D341Med (cell line): ENCODE measurements at places on chromosomes 6 and 20.

DNA sequence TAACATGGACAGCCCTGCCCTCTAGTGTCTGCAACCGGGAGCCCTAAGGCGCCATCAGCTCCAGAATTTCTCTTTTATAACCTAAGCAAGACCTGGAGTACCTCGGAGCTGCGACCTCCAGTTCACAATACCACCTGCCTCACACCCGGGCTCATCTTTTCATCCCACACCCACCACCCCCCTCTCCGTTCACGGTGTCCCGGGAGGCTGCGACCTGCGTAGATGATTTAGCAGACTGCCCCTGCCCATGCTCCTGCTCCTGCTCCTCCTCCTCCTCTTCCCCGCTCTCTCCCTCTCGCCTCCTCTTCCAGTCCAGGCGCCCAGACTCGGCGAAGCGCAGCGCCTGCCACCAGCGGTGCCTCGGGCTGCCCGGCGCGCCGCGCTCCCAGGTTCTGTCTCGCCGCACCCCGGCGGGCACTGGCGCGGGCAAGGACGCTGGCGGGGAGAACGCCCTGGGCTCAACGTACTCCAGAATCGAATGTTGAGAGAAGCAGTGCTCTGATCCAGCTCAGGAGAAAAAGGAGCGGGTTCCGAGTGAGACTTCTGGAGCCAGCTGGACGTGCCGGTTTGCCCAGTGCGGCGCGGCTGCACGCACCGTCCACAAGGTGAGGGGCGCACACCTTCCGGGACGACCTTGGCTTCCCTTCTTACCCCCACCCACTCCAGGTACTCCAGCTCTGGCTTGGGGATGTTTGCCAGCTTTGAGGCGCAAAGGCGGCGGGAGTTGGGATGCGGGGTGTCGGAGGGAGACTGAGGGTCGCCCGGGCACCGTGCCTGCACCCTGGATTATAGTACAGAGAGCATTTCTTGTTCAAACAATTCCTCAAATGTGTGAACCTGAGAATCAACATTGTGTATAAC lies at the start of gene HTR1E:
HTR1E (plus strand) TSS at position 310 of the 861 bp plus-strand sequence. CDS start 77,807 bp downstream, outside the sequence.
- DNase-seq, result peak; percentile 81

- DNase-seq, result peak; percentile 50
These were observed 31.7 kb upstream of the SCUBE3 start for GRCh38 chr6:35181933-35182612.

DNA sequence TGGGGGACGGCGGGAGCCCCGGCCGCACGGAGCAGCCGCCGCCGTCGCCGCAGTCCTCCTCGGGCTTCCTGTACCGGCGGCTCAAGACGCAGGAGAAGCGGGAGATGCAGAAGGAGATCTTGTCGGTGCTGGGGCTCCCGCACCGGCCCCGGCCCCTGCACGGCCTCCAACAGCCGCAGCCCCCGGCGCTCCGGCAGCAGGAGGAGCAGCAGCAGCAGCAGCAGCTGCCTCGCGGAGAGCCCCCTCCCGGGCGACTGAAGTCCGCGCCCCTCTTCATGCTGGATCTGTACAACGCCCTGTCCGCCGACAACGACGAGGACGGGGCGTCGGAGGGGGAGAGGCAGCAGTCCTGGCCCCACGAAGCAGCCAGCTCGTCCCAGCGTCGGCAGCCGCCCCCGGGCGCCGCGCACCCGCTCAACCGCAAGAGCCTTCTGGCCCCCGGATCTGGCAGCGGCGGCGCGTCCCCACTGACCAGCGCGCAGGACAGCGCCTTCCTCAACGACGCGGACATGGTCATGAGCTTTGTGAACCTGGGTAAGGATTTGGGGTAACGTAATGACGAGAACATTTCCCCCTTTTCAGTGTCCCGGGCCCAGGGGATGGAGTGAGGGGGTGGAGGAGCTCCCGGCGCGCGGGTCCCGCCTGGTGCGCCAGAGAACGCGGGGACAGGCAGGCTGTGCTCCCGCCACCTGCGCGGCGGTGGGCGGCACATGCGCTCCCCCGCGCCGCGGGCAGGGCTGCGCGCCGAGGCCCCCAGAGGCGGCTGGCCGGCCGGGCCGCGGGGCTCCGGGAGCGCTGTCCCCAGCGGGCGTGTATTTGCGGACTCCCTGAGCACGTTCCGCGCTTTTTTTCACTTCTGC lies 1.4 kb downstream of the BMP6 start:
- DNase-seq, result peak; percentile 67

DNA sequence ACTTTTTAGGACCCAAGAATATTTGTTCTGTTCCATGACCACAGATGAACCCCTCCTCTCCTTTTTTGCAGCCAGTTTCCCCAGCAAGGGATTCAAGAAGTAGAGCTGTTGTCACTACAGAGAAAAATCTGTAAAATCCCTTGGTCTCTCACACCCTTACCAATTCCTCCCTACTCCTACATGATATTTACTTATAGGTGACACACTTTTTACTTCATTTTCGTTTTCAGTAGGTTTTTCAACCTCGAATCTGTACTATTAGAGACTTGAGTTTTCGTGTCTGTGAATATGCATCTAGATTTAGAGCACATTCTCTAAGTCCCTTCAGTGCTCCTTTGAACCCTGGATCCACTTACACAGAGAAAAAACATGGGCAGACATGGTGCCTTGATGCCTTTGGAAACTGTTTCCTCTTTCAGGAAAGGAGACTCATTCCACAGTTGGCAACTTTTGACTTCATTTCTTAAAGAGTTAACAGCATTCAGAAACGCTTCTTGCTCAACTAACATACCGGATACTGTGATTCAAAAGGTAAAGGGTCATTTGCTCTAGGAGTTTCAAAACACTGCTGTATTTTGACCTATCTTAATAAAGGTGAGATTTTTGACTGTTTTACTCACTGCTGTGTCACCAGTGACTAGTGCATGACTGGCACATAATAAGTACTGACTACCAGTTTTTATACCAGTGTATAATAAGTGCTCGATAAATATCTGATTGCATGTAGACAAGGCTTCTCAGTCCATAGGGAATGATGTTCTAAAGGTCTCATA lies 50.6 kb downstream of the LAMA4 start:
- DNase-seq, result no peak

GRCh38 chr6:3847521-3847920 lies 1.7 kb upstream of the FAM50B start:
- DNase-seq, result no peak
